Activated naive CD8-positive, alpha-beta T cell treated with anti-CD3 and anti-CD28 coated beads, Interleukin-2, amount 50 U/mL, for 16 hours (primary cell): ENCODE measurements at places on chromosomes 1 and 21.

GRCh38 chr1:81237473-81238089, 563.2 kb upstream of the ADGRL2 start:
- DNase-seq: no peak

DNA sequence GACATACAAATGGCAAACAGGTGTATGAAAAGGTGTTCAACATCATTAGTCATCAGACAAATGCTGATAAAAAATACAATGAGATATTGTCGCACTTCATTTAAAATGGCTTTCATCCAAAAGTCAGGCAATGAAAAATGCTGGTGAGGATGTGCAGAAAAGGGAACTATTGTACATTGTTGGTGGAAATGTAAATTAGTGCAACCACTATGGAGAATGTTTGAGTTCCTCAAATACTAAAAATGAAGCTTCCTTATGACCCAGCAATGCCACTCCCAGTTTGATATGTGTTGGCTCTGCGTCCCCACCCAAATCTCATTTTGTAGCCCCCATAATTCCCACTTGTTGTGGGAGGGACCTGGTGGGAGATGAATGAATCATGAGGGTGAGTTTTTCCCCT, 309.7 kb upstream of the ZRANB2 start:
- no peak for DNase-seq

- no peak for DNase-seq
Observed at GRCh38 chr1:1847061-1847850, 43.6 kb downstream of the GNB1 start.

DNA sequence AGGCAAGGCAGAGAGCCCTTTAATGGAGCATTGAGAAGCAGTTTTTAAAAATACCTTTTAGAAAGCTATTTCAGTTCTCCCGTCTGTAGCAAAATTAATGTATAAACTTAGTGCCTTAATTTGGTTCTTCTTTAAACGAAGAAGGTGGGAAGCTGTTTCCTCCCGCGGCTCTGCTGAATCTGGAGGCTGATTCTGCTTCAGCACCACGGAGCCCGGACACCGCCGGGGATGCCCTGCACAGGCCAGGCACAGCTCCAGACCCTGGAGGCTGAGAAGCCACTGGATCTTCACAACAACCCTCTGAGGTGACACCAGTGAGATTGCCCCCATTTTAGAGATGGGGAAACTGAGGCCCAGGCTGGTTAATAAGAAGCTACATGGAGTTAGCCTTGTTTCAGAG, 175.8 kb upstream of the VAMP3 start:
- DNase-seq: no peak

DNA sequence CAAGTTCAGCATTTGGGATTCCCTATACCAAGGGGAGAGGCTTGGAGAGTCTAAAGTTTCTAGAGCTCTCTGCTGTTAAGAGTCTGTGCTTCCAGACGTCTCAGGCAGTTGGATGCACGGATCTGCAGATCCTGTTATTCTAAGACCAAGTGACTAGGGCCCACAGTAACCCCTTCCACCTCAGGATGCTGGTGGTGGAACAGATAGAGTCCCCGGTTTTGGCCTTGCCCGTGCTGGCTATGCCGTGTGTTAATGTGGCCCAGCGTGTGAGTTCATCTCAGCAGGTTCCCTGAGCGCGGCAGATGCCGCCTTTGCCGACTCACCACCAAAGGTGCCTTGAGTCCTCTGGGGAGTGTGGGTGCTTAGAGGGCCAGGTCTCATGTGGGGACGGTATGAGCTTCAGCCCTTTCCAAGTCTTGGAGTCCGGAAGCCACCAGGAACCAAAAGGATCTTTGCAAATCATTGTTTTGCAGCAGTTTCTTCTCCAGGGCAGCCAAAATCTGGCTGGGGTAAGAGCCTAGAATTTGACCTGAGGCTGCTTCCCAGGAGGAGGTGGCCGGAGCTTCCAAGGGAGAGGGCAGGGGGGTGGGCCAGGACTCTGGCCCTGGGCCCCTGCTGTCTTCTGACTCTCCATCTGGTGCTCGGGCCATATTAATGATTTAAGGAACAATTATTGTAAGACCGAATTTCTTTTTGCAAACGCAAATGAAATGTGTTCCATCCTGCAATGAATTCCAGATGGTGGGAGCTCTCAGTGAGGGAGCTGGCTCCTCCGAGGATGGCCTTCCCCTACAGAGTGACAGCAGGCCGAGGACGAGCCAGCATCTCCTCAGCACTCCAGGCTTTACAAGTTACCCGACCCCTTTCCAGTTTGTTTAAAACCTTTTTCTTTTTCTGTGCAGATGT, 205.7 kb downstream of the FOXD2 start:
- DNase-seq: no peak

- DNase-seq: no peak
Observed at GRCh38 chr1:31926853-31927660, 11.1 kb downstream of the PTP4A2 start.

- DNase-seq: no peak
Observed at GRCh38 chr1:60886793-60887331, 195.5 kb upstream of the NFIA start.

DNA sequence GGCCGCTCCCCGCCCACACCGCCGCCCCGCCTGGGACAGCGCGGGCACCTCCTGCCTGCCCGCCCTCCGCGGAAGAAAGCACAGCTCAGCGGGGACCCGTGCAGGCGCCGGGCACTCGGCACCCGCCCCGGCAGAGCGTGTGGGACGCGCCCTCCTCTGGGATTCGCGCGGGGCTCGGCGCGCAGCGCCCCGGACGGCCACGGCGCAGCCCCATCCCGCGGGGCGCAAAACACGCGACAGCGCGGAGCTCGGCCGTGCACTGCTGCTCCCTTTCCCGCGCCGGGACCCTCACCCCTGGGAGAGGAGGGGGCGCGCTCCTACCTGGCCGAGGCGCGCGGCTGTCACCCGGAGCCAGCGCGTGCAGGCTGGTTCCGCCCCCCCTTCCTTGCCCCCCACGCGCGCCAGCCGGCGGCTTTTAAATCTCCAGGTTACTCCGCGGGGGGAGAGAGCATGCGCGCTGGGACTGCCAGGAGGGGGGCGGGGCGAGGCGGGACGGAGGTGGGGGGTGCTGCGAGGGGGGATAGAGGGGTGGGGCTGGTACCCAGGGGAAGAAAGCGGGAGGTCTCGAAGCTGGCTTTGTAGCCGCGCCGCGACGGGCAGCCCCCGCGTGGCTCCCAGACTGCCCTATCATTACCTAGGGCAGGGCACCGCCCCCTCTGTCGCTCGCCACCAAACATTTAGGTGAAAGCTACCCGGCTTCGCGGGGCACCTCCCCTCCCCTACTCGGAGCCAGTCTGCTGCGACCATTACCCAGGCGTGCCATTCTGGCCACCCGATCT, at the start of gene SLC45A3:
TSS of gene SLC45A3 (minus strand) at position 437 of the 779 bp plus-strand sequence. CDS start 15,853 bp downstream, outside the sequence.
- peak; percentile 14 for DNase-seq

GRCh38 chr1:83546874-83547273, 452.1 kb downstream of the TTLL7 start:
- DNase-seq: no peak

DNA sequence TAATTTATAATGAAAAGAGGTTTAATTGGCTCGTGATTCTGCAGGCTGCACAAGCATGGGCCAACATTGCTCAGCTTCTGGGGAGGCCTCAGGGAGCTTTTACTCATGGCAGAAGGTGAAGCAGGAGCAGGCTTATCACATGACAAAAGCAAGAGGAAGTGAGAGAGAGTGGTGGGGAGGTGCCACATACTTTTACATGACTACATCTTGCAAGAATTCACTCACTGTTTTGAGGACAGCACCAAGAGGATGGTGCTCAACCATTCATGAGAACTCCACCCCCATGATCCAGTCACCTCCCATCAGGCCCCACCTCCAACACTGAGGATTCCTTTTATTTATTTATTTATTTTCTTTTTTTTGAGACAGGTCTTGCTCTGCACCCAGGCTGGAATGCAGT, 5.5 kb upstream of the PLEKHM2 start:
- DNase-seq: no peak

DNA sequence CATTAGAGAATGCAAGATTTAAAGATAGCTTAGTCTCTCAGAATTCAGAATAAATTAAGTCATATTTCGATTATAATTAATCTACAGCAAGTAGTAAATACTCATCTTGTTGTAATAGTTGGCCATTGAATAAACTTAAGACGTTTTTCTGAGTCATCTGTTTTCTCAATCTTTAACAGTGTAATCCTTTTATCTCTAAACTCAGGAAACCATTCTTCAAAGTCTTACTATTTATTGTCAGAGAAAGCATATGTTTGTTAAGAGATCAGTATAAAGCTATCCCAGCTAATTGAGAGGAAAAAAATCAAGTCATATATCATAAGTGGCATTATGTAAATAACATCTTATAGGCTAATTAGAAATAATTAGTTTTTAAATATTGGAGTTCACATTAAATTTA, 201.2 kb upstream of the ADAMTS5 start:
- no peak for DNase-seq

DNA sequence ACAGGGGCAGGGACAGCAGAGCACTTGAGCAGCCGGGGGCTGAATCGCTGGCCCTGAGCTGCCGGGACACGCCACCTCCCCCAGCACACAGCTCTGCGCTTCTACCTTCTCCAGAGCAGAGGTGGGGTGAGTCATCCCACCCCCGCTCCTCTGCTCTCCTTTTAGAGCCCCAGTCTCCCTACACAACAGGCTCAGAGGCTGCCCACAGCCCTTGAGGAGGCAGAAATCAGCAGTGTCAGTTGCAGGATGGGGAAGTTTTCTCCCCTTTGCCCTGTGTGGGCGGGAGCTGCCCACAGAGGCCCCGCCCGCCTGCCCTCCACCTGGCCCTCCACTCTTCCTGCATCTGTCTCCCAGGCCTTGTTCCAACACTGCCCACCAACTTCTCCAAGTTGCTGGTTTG, 94.6 kb downstream of the STUM start:
- peak; percentile 55 for DNase-seq

DNA sequence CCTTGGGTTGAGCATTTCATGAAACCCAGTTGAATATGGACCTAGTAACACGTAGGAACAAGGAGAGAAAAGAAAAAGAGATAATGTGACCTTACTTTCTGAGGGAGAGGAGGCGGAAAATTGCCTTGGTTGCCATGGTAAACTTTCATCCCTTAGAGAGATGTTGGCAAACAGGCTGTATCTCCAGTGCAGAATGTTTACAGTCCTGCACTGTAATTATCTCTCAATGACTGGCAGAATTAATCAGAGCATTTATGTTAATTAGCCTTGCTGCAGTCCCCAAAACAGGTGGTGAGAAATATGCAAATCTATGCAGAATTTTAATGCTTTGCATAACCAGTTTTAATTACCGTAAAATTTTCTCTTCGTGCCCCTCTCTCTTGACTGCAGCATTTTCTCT, 147.3 kb downstream of the CD247 start:
- no peak for DNase-seq

DNA sequence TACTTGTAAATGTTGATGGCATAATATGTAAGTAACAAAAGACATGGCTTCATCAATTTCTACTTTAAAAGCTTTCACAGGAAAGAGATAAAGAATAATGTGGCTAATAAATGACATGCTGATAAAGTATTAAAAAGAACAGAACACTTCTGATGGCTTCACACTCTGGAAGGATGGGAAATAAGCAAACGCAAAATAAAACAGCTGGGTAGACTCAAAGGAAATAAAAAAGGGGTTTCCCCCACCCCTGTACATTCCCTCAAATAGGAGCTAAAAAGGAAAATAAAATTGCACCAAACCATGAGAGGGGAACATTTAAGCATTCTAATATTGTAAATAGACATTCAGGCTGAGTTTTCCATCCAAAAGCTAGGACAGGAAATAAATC, 27.0 kb upstream of the DYRK1A start:
- no peak for DNase-seq

- no peak for DNase-seq
Observed at GRCh38 chr21:17348357-17348756, 164.5 kb upstream of the CXADR start.

DNA sequence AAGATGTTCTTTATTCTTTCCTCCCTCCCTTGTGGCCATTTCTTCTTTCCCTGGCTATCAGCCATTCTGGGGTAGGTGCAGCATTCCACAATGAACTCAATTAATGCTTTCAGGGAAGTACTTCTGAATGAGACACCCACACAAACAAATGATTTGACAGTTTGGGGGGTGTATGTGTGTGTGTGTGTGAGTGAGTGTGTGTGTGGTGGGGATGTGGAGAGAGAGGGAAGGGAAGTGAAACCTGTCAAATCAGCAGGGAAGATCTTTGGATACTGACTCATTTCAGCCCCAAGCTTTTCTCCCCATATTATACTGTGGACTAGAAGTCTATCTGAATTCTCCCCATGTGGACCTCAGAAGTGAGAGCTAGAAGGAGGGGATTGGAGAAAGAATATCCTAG, 154.9 kb upstream of the CD34 start:
- no peak for DNase-seq

- no peak for DNase-seq
Observed at GRCh38 chr1:55641947-55642346, 426.8 kb upstream of the USP24 start.

- DNase-seq: no peak
Observed at GRCh38 chr1:117652421-117652820, 46.6 kb downstream of the TENT5C start.

DNA sequence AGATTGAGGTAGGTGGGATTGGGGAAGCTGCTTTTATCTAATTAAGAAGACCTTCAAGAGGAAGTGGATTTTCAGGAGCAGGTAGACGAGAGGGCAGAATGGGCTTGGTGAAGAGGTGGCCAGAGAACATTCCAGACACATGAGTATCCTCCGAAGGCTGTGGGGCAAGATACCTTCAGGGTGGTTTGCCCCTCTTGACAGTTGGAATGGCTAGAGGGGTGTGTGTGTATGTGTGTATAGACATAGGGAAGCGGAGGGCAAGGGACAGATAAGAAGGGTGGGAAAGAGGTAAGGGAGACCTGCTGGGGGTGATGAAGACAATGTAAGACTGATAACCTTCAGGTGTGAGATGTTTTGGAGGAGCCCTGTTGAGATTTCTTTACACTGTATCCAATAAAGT, 46.8 kb upstream of the TSPAN2 start:
- DNase-seq: no peak

DNA sequence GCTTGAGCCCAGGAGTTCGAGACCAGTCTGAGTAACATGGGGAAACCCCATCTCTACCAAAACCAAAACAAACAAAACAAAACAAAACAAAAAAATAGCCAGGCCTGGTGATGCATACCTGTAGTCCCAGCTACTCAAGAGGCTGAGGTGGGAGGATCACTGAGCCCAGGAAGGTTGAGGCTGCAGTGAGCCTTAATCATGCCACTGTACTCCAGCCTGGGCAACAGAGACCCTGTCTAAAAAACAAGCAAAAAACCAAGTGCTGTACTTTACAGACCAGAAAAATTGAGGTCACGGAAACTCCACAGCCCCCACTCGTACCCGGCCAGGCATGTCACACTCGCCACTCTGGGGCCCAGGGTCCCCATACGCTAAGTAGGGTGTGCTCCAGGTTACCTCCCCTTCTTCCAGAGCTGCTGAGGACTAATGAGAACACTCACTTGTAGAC, 22.9 kb downstream of the ATP2B4 start:
- DNase-seq: no peak

- DNase-seq: no peak
Observed at GRCh38 chr1:186812570-186812969, 16.2 kb upstream of the PLA2G4A start.
